ENCODE measurements at places on chromosomes 4 and X.

DNA sequence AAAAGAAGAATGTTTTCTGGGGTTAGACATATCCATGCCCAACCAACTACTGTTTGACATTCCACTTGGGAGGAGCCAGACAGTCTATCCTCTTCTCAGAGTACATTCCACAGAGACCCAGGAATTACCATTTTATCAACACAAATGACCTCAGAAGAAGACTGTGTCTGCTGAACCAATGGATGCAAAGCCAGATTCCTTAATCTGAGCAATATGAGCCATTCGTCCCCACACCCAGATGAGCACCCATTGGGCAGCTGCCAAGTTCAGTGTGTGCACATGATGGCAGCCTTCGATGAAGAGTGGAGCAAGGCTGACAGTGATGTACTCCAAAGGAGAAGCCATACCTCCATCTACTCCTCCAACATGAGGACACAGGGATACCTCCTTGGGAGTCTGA, 111.3 kb downstream of the ZNF674 start:
- DNase-seq, result no peak

DNA sequence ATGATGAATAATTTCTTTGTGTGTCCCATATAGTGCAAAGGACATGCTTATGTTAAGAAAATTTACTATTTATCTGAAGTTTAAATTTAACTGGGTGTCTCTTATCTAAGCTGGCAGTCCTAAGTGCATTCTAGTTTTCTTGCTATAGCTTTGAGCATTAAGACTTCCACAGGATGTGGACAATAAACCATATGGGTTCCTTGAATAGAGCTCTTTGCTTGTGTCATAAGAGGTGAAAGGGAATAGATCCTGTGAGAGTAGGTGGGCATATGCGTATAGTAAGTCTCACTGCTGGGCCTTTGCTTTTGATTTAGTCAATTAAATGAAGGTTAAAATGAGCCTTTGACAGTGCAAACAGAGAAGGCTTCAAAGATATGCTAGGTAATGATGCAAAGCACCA, 223.4 kb upstream of the GYPA start:
- DNase-seq, result no peak

DNA sequence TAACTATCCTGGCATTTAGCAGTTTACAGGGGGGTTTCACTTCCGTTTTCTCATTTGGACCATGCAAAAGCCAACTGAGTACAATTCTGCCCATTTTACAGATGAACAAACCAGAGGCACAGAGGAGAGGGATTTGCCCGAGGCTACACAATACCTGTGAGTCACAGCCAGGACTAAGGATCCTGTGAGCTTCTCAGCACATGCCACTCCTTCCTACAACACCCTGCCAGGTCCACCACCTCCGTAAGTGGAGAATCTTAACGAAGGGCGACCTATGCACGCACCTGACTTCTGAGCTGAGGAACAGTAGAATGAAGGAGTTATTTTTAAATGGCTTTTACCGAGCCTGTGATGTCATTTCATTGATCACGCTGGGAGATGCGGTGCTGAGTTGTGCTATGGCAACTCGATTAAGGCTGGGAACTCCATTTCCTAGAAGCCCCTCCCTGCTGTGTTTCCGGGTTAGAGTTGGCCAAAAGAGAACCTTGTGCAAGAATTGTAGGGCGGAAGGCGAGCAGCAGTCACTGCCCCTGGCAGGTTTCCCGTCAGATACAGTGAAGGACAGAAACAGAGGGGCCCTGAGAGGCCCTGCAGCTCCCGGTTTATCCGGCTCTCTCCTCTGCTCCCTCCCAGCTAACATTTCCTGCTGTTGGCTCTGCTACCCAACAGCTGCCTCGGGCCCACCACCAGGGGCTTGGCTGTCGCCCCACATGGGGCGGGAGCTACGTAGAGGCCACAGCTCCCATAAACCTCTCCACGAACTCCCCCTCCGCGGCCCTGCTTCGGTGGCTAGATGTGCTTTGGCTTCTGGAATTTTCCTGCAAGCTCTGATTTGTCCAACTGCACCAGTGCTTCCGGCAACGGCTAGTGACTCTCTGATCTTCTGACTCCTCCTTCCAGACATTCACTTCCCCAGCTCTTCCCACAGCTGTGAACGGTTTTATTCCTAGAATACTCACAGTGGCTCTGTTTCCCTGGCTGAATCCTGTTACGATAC, 75.1 kb upstream of the USP9X start:
- peak; percentile 62 for DNase-seq

GRCh38 chr4:123919576-123920098, 523.0 kb downstream of the SPRY1 start:
- no peak for DNase-seq

- peak; percentile 39 for DNase-seq
These were observed 151.4 kb upstream of the USP9X start for GRCh38 chrX:40933706-40934425.

DNA sequence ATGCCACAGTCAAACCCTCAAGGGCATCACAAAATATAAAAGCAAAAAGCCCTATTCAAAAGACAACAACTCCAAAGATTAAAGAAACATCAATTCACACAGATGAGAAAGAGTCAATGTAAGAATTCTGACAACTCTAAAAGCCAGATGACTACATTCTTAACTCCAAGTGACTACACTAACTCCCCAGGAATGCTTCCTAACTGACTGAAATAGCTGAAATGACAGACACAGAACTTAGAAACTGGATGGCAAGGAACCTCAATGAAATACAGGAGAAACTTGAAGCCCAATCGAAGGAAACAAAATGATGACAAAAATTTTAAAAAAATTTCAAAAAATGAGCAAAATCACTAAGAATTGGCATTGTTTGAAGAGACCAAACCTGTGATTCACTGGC, 1047.6 kb upstream of the PCDH10 start:
- DNase-seq, result no peak

- no peak for DNase-seq
These were observed 118.8 kb downstream of the MID1 start for GRCh38 chrX:10501611-10502010.

- no peak for DNase-seq
These were observed 162.0 kb upstream of the EOLA2 start for GRCh38 chrX:150100261-150100660.

DNA sequence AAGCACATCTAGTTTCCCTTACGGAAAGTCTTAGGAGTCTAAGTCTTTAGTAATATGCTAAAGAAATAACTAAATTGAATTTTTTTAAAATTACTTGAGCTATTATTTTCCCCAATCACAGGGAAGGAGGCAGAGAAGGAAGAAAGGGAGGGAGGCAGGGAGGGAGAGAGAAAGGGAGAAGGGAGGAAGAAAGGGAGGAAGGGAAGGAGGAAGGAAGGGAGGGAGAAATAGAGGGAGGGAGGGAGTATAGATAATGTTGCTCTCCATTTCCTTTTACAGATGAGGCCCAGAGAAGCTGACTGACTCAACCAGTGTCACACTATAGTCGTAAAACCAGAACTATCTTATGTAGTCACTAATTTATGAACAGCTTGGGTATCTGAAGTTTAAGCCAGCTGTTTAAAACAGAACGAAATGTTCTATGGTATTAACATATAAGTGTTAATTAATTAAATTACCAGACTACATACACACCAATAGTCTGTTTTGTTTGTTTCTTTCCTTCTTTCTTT, 14.6 kb downstream of the SH3RF1 start:
- no peak for DNase-seq

DNA sequence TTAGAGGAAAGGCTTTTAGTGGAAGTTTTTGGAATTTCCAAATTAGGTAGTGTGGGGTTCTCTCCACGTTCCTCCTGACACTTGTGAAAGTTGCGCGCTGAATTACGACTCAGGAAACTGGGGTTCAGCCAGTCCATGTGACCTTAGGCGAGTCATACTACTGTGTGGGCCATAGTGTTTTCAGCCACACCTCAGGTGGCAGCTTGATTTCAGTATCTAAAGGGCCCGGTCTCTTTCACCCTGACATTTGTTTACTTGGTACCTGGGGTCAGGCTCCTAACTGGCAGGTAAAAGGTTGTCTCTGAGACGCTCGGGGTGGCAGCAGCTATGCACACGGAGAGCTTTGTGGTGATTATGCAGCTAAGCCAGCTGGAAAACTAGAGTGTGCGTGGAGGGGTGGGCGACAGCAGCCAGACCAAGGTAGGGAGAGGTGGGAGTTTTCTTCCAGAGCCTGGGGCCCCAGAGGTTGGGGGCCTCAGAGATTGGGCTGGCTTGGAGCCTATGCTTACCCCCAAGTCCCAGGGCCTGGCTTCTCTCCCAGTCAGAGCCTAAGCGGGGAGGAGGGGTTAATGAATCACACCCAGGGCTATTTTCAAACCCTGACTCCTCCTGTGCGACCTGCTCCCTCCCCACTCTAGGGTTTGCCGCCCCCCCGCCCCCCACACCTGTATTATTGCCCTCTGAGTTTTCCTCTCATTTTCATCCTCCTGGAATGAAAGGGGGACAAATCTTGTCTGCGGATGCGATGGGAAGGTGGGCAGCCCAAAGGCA, 47.2 kb downstream of the STARD8 start:
- peak; percentile 60 for DNase-seq

DNA sequence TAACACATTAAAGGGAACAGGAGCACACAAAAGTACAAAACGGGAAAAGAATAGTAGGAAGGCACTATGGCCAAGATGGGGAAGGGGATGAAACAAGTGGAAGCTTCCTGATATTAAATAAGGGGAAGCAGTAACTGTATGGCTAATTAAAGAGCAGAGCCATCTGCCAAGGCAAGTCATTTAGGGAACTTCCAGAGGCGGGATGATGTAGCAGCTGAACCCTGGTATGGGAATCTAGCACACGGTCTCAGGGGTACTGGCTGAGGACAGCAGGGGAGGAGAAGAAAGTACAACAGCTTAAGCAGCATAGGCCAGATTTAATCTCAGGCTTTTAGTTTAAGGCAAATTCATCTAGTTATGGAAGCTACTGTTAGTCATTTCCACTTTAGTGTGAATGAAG, 59.1 kb downstream of the IGFBP7 start:
- peak; percentile 88 for DNase-seq

GRCh38 chr4:100082852-100083251, 107.4 kb downstream of the DDIT4L start:
- no peak for DNase-seq

DNA sequence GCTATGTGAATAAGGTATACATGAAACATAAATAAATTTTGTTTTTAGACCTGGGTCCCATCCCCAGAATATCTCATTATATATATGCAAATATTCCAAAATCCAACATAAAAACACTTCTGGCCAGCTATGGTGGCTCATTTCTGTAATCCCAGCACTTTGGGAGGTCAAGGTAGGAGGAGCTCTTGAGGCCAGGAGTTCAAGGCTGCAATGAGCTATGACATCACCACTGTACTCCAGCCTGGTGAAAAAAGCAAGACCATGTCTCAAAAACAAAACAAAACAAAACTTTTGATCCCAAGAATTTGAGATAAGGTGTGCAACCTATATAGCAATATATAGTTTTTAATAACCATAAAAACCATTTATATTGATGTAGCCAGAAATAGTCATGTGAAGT, 5.4 kb upstream of the ADGRA3 start:
- no peak for DNase-seq

GRCh38 chrX:12325171-12325570, 186.9 kb downstream of the FRMPD4 start:
- DNase-seq, result no peak

- no peak for DNase-seq
These were observed 11.5 kb downstream of the RASGEF1B start for GRCh38 chr4:81460191-81460701.

DNA sequence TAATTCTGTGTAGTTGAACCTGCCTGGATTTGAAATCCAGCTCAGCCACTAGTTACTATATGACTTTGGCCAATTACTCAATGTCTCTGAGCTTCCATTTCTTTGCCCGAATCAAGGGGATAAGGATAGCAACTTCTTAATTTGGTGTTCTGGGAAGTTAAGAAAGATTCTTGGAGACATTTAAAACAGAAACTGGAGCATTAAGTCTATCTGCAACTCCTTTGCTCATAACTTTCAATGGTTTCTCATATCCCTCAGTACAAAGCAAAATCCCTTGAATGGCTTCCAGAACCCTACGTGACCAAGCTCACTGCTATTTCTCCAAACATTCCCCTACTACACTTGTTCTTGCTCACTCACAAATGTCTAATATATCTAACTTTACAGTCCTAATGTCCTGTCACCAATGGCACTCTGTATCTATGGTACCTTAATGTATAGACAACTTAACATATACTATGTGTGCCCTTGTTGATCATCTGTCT, 849.1 kb upstream of the SLIT2 start:
- DNase-seq, result no peak

DNA sequence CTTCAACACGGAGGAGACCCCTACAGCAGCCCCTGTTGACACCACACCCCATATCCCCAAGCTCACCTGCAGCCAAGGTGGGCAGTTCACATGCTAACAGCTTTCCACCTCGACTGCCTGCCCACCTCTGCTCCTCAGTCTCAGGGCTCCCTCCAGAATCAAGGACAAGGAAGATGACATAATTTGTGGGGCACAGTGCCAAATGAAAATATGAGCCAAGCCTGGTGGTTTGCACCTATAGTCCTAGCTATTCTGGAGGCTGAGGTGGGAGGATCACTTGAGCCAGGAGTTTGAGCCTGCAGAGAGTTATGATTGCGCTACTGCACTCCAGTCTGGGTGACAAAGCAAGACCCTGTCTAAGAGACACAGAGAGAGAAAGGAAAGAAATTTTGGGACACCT, 516.3 kb downstream of the BCOR start:
- no peak for DNase-seq

- DNase-seq, result no peak
These were observed 77.1 kb upstream of the LSM6 start for GRCh38 chr4:146098397-146098796.

GRCh38 chr4:126742048-126742447, 890.7 kb upstream of the INTU start:
- DNase-seq, result no peak

DNA sequence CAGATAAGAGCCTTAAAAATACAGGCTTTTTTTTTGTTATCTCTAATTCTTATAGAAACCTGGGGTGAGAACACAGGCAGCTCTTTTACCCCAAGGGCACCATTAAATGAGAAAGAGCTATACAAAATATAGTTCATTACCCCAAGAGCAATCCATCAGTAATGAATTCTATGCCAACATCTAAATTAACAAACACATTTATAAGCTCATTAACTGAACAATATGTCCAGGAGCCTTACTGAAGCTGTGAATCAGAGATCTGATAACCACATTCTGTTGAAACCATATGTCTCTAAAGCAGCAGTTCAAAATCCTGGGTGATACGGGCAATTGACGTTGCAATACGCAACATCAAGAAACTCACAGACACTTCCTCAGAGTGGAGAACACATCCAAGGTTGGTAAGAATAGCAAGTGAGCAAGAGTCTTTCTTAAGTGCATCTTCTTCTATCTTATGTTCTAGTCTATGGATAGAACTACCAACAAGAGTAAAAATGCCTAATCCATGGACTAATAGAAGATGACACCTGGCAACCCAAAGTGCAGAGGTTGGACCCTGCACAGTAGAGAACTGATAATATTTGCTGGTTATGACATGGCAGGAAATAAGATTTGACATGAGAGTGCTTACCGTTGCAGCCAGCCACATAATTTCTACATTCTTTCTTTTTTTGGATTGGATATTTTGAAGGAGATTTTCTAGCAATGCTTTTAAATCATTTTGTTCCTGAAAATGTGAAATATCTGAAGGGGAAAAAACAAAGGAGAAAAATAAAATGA, 449.3 kb downstream of the IL15 start:
- no peak for DNase-seq
